Left lung (tissue), 14 donors: ENCODE measurements at places on chromosomes 1 and 21. TPM values are rescaled to one million over a fixed set of nuclear protein-coding genes. Genes with fewer than 3 reads are reported as not detected.

KLF17 gene
- total RNA-seq = 0.29 TPM

ZNF362 gene
- total RNA-seq = 32.3 TPM

FAM167B gene
- total RNA-seq = 16.8 TPM

- no peaks in the 10 kb centered on the region for H3K36me3 ChIP-seq
- H3K4me3 ChIP-seq = peak overlapping the region; percentile 86
- DNase-seq = no peak
- H3K27me3 ChIP-seq = no peaks in the 10 kb centered on the region
- H3K27ac ChIP-seq = no peak overlapping the region
These were observed 759 bp downstream of the SMYD3 start for GRCh38 chr1:246506367-246506673.

GRCh38 chr1:77354536-77354935 lies 72.7 kb downstream of the AK5 start:
- H3K27ac ChIP-seq = no peak overlapping the region
- no peaks in the 10 kb centered on the region for H3K27me3 ChIP-seq
- H3K4me3 ChIP-seq = no peak overlapping the region
- H3K4me1 ChIP-seq = no peaks in the 10 kb centered on the region

DNA sequence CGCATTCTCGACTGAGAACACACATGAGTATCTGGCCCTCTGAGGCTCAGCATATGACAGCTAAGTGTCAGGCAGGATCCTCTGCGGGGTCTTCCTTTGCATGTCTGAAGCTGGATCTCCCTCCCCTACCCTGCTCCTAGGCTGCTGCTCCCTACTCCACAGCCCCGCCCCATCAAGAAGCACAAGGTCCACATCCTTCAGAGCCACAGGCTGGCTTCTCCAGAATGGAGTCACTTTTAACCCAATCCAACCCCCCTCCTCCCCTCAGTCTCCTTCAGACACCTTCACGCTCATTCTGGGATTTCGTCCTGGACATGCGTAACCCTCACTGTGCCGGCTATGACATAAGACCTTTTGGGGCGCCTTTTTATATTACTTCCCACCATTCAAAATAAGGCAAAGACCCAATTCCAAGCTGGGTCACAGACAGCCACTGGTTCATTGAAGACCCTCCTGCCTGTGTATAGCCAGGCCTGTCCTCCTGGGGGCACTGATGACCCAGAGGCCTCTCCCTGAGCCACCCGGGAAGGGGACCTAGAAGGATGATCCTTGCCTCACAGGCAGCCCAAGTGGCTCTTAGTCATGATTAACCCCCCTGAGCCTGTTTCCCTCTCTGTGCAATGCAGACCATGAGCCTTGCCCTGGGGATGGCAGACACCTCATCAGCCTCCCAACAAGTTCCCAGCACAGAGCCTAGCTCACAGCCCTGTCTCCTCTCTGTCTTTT lies 4.7 kb downstream of the ADGRB2 start:
- peak; percentile 12 for DNase-seq
- H3K27me3 ChIP-seq = peaks cover 25% of the 10 kb centered on the region
- H3K4me1 ChIP-seq = peaks cover 7% of the 10 kb centered on the region
- H3K36me3 ChIP-seq = no peaks in the 10 kb centered on the region

- H3K27me3 ChIP-seq = no peaks in the 10 kb centered on the region
- no peak for DNase-seq
- no peak overlapping the region for H3K27ac ChIP-seq
- H3K4me1 ChIP-seq = no peaks in the 10 kb centered on the region
- no peaks in the 10 kb centered on the region for H3K36me3 ChIP-seq
- no peak overlapping the region for H3K4me3 ChIP-seq
These were observed 707.0 kb downstream of the AMY1C start for GRCh38 chr1:104456724-104457123.

GRCh38 chr1:162726555-162726954 lies 63.9 kb upstream of the HSD17B7 start:
- no peaks in the 10 kb centered on the region for H3K36me3 ChIP-seq
- no peaks in the 10 kb centered on the region for H3K4me1 ChIP-seq
- H3K4me3 ChIP-seq = no peak overlapping the region
- H3K27me3 ChIP-seq = no peaks in the 10 kb centered on the region
- no peak overlapping the region for H3K27ac ChIP-seq

DNA sequence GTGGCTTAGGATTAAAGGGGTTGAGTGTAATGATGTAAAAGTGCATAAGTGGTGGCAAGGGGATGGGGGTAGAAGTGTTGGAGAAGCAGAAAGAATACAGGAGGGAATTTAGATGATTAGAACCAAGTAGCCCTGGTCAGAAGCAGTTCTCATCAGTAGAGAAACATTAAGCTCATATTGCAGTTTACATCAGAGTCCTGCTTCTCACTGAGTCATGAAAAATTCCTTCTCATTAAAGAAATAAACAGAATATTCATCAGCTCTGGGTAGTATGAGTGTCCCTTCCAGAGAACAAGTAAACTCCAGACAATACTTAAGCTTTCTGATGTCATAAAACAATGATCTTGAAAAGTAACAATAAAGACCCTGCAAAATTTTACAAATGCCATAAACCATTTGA lies 36.5 kb downstream of the LRRIQ3 start:
- H3K27me3 ChIP-seq = no peaks in the 10 kb centered on the region
- no peak overlapping the region for H3K4me3 ChIP-seq
- DNase-seq = no peak
- no peaks in the 10 kb centered on the region for H3K4me1 ChIP-seq
- no peak overlapping the region for H3K27ac ChIP-seq

GRCh38 chr1:229947968-229948367 lies 119.1 kb upstream of the GALNT2 start:
- H3K27me3 ChIP-seq = no peaks in the 10 kb centered on the region
- H3K4me3 ChIP-seq = no peak overlapping the region
- no peaks in the 10 kb centered on the region for H3K4me1 ChIP-seq
